Keratinocyte (primary cell): ENCODE measurements at places on chromosomes 2 and 18. TPM values are rescaled to one million over a fixed set of nuclear protein-coding genes. Genes with fewer than 3 reads are reported as not detected.

The GALNT13 gene
- 0.03 TPM in 1 of 3 replicates, not detected in the others for polyA plus RNA-seq

The AGXT gene
- not detected in 3 replicates for polyA plus RNA-seq

The POTEC gene
- polyA plus RNA-seq, result not detected in 3 replicates

The TTR gene
- not detected in 3 replicates for polyA plus RNA-seq

The TMEM17 gene
- polyA plus RNA-seq, result 3.3 to 5.1 TPM (median 4.1 TPM) in 3 replicates

The SLC4A5 gene
- polyA plus RNA-seq, result 0.08 to 0.45 TPM (median 0.22 TPM) in 3 replicates

The NT5DC4 gene
- 0.03 to 1.00 TPM (median 0.07 TPM) in 3 replicates for polyA plus RNA-seq

The CABYR gene
- 6.9 to 7.7 TPM (median 7.4 TPM) in 3 replicates for polyA plus RNA-seq

The ERICH2 gene
- 0.41 to 1.3 TPM (median 0.45 TPM) in 3 replicates for polyA plus RNA-seq

The PREB gene
- polyA plus RNA-seq, result 48.7 to 51.0 TPM (median 50.9 TPM) in 3 replicates

The CYS1 gene
- 0.14 to 0.52 TPM (median 0.48 TPM) in 3 replicates for polyA plus RNA-seq

The SCN1A gene
- polyA plus RNA-seq, result not detected in 3 replicates

The ALK gene
- polyA plus RNA-seq, result not detected in 3 replicates

The UGT1A3 gene
- polyA plus RNA-seq, result 0.63 to 3.2 TPM (median 1.8 TPM) in 3 replicates

The SEPTIN10 gene
- 44.9 to 72.6 TPM (median 71.8 TPM) in 3 replicates for polyA plus RNA-seq

The SKOR2 gene
- not detected in 3 replicates for polyA plus RNA-seq
